Fibroblast of pulmonary artery (primary cell): ENCODE measurements at places on chromosomes 5 and 9.

DNA sequence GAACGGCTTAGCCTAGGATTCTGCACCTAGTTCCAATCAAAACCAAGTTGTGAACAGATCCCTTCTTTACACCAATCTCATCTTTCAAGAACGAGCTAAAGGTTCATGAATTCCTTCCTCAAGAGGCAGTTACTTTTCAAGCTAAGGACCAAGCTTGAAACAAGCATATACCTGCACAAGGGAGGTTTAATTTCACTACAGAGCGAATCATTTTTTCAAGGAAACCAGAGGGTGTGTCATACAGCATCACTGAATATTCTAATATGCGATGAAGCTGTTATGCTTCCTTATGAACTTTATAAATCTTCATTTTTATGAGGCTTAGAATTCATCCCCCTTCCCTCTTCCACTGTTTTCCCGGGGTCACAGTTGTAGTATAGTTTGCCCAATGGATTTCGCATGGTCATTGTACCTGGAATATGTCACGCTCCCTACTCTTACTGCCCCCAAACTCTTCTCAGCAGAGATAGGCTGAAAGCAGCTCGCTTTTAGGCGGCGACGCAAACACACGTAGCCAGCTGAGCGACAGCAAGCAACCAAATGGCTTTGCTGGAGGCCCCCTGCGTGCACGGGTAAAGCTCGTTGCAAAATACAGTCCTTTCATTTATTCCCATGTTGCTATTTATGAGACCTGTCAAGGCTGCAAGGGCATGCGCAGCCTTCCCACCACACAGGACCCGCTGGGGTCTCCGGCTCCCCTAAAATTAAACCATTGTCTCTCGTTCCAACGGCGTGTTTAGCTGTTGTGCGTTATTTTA, 832 bp downstream of the LMBRD2 start:
- peak; percentile 53 for DNase-seq

GRCh38 chr5:144194144-144194543, 23.5 kb downstream of the KCTD16 start:
- DNase-seq: no peak

- no peak for DNase-seq
These were observed 9.5 kb downstream of the GDNF start for GRCh38 chr5:37830348-37830747.

- DNase-seq: no peak
These were observed 138.0 kb downstream of the MTX3 start for GRCh38 chr5:79853028-79853427.

GRCh38 chr9:128412120-128412790, 8.4 kb upstream of the CERCAM start:
- peak; percentile 51 for DNase-seq

GRCh38 chr5:132063090-132063911, 2.8 kb downstream of the IL3 start:
- DNase-seq: peak; percentile 85

GRCh38 chr9:19757745-19758144, 31.1 kb downstream of the SLC24A2 start:
- no peak for DNase-seq

DNA sequence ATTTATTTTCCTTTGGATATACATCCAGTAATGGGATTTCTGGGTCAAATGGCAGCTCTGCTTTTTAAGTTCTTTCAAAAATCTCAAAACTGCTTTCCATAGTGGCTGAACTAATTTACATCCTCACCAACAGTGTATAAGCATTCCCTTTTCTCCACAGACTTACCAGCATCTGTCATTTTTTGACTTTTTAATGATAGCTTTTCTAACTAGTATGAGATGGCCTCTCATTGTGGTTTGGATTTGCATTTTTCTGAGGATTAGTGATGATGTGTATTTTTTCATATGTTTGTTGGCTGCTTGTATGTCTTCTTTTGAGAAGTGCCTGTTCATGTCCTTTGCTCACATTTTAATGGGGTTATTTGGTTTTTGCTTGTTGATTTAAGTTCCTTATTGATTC, 90.0 kb upstream of the HMHB1 start:
- DNase-seq: no peak

DNA sequence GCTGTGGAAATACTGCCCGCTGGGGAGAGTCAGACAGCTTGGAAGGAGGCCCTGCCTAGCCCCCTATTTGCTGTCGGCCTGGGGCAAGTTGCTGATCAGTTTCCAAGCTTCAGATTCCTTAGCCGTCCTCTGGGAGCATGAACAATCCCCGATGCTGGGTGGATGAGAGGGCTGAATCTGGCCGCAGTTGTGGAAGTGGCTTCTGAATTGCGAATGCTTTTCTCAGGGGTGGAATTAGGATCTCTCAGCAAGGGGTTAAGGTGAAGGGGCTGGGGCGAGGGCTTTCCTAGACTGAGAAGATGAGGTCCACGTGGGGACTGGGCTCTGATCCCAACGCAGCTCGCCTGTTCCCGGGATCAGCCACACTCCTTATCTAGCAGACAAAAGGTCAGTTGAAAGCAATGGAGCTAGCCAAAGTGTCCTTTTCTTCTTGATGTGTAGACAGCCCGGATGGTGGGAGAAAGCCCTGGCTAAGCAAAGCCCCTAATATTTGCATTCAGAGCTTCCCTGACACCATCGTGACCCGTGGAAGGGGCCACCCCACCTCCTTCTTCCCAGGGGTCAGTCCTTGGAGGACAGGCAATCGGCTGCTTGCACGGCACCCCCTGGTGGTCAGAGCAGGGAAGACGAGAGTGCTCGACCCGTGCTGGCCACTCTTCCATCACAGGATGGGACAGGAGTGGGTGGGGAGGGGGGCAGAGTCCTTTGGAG, 54.9 kb downstream of the COL15A1 start:
- DNase-seq: peak; percentile 64

- DNase-seq: peak; percentile 50
These were observed 7.1 kb upstream of the AGPAT2 start for GRCh38 chr9:136694163-136694871.

- DNase-seq: no peak
These were observed 187.5 kb downstream of the MED10 start for GRCh38 chr5:6190838-6191237.

GRCh38 chr5:83567741-83568140, 96.2 kb downstream of the VCAN start:
- DNase-seq: peak; percentile 74

DNA sequence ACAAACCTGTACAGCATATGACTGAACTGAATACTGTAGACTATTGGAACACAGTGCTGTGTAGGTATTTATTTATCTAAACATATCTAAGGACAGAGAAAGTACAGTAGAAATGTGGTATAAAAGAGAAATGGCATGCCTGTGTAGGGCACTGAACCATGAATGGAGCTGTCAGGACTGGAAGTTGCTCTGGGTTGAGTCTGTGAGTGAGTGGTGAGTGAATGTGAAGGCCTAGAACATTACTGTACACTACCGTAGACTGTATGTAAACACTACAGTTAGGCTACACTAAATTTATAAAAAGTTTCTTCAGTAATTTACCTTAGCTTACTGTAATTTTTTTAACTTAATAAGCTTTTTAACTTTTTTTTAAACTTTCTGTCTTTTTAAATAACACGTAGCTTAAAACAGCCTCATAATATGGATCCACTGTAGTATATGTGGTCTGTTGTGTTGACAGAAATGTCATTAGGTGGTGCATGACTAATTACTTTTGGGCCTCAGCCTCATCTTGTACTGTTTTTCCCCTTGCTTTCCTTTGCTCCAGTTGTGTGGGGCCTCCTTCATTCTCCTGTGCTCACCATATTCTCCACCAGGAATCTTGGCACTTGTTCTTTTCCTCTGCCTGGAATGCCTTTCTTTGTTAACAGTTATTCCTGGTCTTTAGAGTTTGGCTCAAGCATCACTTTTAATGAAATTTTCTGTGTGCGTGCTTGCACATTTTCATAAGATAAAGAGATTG, 8.8 kb downstream of the SPIN1 start:
- DNase-seq: peak; percentile 45

- no peak for DNase-seq
These were observed 41.9 kb downstream of the NCS1 start for GRCh38 chr9:130213911-130214761.

GRCh38 chr5:109911731-109912130, 222.0 kb downstream of the MAN2A1 start:
- DNase-seq: peak; percentile 52
